ENCODE measurements at places on chromosomes 3 and 15. TPM values are rescaled to one million over a fixed set of nuclear protein-coding genes. Genes with fewer than 3 reads are reported as not detected.

- DNase-seq, result no peak
Observed at GRCh38 chr3:178850450-178851190, 221.0 kb downstream of the ZMAT3 start.

DNA sequence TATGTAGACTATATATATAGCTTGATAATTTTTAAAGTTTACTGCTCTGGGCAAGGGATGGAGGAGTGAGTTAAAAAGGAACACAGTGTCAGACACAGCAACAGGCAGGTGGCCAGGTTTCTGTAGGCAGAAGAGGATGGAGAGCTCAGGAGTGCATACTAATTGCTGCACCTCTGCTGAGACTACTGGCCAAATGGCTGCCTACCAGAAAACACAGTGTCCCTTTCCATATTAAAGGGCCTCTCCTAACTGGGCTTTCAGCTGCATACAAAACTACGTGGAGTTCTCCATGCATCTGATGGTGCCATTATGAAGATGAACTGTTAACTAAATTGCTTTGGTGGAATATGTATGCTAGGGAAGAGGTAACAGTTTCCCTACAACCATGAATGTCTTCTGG, 1.8 kb downstream of the ATP13A4 start:
- DNase-seq, result no peak

- DNase-seq, result no peak
Observed at GRCh38 chr3:121793078-121793477, 41.8 kb downstream of the IQCB1 start.

- no peak for DNase-seq
Observed at GRCh38 chr3:197349368-197349767, 51.0 kb upstream of the DLG1 start.

DNA sequence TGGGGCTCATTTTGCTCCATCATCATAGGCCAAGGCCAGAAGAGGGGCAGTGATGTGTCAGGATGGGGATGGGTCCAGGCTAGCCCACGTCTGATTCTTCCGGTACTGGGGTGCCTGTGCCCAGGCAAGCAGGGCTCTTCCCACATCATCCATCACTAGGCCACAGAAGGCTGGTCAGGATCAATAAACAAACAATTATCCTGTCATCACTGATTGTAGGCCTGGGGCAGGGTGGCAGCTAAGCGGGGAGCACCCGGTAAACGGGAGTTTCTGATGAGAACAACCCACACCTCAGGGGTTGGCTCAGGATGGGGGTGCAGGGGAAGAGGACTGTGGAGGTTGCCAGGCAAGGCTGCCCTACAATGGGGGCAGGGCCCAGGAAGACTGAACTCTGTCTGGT, 18.1 kb upstream of the CACNA2D2 start:
- no peak for DNase-seq

DNA sequence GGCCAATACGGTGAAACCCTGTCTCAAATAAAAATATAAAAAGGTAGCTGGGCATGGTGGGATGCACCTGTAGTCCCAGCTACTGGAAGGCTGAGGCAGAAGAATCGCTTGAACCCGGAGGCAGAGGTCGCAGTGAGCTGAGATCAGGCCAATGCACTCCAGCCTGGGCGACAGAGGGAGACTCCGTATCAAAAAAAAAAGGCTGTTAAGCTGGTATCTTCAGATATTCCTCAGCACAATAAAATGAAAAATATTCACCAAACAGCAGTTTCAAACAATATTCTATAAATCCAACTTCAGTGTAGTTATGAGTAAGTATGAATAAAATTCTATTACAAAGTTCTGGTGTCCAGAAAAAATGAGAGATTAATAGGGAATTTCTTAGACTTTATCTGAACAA, 14.2 kb downstream of the DENND4A start:
- DNase-seq, result peak; percentile 33

DNA sequence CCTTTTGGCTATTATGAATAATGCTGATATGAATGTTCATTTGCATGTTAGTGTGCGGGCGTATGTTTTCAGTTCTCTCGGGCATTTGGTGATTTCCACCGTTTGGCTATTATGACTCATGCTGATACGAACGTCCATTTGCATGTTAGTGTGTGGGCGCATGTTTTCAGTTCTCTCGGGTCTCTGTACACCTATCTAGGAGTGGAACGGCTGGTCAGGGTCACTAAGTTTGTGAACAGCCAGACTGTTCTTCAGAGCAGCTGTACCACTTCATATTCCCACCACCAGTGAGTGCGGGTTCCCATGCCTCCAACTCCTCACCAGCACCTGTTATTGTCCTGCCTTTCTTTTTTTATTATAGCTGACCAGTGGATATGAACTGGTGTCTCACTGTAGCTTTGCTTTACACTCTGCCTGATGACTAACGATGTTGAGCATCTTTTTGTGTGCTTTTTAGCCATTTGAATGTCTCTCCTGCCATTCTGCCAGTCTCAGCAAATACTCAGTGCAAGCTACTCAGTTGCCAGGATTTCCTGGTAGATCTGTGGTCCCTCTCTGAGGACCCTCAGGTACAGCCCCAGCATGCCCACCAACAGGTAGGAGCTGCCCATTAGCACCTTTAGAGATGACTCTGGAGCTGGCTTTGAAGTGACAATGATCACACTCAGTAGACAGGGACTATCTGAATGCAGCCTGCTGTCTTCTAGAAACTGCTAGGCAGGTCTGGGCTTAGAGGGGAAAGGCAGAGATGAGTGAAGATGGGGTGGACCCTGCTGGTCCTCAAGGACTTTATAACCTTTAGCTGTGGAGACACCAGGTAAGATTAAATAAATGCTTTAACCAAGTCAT, 141.1 kb downstream of the XXYLT1 start:
- peak; percentile 64 for DNase-seq

GRCh38 chr15:58433597-58434333, 2.0 kb downstream of the LIPC start:
- no peak for DNase-seq

DNA sequence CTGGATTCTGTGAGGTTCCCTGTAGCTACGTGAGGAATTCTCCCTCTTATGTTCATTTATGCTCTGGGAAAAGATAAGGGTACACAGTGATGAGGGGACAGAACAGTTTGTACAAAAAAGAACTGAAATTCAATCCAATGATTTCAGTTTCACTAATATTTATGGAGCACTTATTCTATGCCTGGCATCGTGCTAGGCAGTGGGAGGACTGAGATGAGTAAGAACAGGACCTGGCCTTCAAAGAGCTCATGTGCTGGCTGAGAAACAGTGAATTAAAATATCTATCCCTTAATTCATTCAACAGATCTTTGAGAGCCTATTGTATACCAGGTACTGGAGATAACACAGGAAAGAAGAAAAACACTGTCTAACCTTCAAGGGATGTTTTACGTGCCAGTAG, 22.2 kb downstream of the SSR3 start:
- no peak for DNase-seq

GRCh38 chr15:60752973-60753720, 274.2 kb upstream of the ICE2 start:
- DNase-seq, result no peak

- no peak for DNase-seq
Observed at GRCh38 chr15:66148187-66148586, 105.4 kb downstream of the MEGF11 start.

Gene GOLGA6D
- not detected for total RNA-seq
